ENCODE measurements at places on chromosomes 6 and 20.

DNA sequence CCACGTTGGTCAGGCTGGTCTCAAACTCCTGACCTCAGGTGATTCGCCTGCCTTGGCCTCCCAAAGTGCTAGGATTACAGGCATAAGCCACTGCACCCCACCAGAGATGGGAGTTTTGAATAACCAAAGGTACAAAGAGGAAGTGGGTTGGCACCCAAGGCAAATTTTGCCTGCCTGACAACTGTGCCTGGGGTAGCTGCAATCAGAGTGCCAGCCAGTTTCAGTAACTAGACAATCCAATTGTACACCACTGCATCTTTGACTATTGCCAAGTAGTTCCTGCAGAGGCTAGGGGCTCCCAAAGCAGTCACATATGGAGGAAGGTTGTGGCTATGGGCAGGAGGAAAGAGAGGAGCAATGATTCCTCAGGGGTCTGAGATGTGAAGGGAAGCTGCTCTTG lies 16.6 kb downstream of the ZC3H12D start:
- DNase-seq: no peak

DNA sequence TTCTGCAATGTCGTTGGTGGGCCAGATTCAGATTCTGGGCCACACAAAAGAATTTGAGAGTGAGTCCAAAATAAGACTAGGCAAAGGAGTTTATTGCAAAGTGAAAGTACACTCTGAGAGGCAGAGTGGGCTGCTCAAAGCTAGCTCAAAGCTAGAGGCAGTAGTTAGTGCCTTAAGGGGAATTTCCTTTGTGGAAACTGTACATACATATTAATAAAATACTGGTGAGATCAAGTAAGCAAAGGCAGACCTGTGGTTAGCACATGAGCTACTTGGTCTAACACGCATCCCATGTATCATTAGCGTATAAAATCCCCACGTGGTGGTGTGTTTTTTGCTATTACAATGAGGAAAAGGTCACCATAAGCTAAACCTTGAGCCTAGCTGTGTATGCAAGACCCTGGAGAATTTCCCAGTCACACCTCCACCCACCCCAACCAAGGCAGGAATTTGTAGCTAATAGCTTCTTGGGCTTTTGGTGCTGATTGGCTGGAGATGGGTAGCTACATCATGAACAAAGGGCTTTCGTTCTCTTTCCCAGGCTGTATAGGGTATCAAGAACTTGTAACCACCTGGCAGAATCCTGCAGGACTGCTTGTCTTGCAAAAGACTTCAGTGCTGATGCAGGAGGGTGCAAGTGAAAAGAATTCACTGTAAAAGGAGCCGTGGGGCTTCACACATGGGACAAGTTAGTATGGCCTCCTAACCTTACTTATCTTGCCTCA lies 14.7 kb upstream of the TRIM26 start:
- no peak for DNase-seq

DNA sequence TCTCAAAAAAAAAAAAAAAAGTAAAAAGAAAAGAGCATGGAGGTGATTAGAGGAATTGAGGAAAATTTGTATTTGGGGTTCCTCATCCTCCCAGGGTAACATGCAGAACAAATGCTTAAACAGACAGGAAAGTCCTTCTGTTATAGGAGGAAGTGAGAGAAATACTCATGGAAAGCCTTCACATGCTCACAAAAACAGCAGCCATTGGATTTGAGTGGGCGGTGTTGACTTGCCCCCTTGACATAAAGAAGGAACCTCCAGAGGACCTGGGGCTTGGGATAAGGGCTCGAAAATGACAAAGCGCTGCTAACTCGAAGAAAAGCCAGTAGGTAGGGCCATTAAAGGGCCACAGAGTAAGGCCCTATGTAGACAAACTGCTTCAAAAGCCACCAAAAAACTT lies 17.5 kb upstream of the SAMHD1 start:
- DNase-seq: no peak

DNA sequence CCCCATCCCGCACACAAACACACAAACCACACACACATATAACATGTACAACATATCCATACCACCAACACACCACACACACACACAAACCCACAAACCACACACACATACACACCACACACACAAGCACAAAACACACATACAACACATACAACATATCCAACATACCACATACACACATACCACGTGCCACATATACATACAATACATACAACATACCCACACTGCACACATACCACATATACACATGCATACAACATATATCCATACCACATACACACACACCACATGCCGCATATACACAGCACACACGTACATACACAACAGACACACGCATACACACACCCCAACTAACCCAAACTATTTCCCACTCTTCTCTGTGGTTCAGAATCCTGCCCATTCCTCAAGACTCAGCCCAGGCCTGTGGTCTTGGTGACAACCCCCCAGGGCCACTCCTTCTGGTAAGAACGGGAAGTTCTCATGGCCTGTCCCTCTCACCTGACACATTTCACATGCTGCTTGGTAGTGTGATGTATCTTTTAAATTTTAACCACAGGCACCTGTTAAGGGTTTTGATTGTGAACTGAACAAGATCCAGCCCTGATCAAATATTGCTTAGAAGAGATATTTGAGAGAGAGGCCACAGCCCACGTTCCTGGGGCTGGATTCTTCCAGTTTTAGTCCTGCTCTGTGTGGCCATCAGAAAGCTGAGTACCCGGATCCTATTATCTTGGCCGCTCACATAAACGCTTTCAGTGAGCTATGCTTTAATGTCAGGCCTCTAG lies 55.9 kb upstream of the KCNK16 start:
- no peak for DNase-seq
